Activated CD8-positive, alpha-beta memory T cell treated with anti-CD3 and anti-CD28 coated beads for 4 hours (primary cell): ENCODE measurements at places on chromosomes 6 and 20.
A peak's percentile ranks its signal among the peaks of the same experiment; 100 is the strongest.

DNA sequence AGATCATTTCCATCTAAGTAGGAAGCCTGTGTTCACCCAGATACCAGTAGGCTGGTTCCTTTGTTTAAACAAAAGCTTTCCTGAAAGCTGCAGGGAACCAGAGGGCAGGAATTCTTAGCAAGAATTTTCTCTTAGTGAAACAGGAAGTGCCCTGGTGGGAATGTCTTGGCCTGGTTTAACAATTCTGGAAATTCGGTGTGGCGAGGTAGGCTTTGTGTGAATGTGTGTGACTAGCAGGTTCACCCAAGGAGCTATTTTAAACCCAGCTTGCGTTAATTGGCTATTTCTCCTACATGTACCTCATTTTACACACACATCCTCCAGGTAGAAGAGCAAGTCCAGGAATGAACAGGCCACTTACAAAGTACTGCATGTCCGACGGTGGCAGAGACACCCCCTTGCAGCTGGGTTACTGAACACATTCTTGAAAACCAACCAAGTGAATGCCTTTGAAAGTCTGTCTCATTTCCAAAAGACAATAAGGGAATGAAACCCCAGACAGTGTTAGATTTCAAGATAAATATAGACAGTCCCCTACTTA, 64.6 kb downstream of the GFOD1 start:
- no peak for DNase-seq

DNA sequence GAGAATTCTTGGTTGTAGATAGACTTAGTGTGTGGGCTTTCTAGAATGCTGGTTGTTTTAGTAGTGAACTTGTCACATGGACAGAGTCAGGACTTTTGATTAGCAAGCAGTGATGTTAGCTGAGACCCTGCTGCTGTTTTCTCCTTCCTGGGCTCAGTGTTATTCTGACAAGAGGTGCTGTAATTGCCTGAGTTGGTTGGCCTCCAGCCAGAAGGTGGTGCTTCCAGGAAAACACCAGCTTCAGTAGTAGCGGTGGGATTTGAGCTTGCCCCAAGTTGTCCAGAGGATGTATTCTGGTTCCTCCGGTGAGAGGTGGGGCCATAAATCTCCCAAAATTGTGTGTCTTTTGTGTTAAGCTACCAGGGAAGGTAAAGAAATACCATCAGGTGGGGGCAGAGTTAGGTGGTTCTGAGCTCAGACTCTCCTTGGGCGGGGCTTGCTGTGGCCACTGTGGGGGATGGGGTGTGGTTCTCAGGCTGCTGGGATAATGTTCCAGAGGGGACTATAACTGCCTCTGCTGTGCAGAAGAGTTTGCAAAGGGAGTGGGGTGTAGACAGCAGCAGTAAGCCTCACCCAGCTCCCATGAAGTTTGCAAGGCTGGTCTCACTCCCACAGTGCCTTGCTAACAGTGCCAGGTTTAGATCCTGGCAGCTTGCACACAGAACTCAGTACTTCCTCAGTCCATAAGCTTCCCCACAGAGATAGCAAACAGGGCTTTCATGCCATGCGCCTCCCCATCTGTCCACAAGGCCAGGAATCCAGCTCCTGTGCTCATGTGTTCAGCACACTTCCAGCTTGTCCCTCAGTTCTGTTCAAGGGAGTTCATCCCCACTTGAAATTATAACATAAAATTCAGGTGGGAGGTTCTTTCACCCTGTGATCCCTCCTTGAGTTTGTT, 278.4 kb upstream of the PTCHD4 start:
- DNase-seq, result no peak

DNA sequence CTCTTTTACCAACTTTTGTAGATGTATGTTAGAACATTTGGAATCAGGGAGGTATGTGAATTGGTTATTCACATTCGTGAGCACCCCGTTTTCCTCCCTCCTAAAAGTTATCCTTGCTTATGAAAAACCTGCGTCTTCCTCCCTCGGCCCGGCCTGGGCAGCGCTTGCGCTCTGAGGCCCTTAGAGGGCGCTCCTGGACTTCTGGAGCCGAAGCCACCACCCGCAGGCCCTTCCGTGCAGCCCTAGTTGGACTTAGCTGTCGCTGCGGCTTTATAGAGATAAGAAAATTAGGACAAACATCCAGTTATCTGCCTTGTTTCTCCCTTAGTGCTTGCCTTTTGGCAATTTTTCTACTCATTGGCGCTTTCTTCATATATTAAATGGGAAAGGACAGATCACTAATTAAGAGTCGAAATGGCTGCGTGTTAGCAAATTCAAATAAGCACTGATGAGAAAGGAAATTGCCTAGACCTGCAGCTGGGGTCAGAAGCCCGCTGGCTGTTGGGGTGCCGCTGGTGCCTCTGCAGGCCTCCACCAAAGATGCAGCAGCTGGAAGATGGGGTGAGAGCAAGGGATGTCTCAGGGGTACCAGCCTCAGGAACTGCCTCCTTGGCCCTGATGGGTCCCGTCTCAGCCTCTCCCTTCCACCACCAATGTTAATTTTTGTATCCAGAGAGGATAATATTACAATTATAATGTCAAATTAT, 5.2 kb downstream of the FNDC1 start:
- peak; percentile 17 for DNase-seq

GRCh38 chr20:19018881-19019280, 193.6 kb upstream of the SLC24A3 start:
- DNase-seq, result no peak

GRCh38 chr6:2190661-2191389, 54.6 kb downstream of the GMDS start:
- DNase-seq, result no peak

- no peak for DNase-seq
Measured at GRCh38 chr6:71139249-71139648, 149.4 kb upstream of the OGFRL1 start.

DNA sequence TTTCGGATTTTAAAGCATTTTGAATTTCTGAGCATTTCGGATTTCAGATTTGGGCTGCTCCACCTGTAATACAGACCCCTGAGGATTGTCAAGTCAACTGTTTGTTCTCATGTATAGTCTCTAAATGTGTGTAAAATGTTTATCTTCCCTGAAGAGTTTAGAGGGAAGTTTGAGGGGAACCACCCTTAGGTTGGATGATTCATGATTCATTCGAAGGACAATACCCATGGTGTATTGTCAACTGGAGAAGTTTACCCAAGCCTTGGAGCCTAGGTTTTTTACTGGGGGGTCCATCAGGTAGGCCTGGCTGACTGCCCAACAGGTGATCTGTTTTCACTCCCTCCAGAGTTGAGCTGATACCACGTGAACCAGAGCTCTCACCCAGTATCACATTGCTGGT, 18.9 kb downstream of the GSTA4 start:
- no peak for DNase-seq

DNA sequence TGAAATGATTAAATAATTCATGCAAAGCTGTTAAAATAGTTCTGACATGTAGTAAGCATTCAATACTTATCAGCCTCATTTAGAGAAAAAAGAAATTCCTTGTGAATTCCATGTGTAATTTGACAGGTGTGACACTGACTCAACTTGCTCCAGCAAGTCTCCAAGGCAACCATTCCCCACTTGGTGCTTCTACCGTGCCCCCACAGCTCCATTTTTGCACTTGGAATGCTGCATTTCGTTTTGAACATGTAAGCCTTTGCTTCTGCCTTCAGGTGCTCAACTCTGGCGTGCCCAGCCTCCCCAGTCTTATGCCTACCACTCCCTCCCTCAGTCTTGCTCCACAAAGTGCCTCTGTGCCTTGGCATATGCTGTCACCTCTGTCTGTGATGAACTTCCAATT, 760.6 kb upstream of the CHD6 start:
- no peak for DNase-seq

- no peak for DNase-seq
Measured at GRCh38 chr6:139029470-139030227, 1.1 kb downstream of the ABRACL start.

GRCh38 chr20:64047968-64048401, 1.5 kb downstream of the SOX18 start:
- DNase-seq, result no peak

- DNase-seq, result no peak
Measured at GRCh38 chr20:17936761-17937732, 31.5 kb downstream of the SNX5 start.

GRCh38 chr6:4128748-4129147, 6.6 kb downstream of the ECI2 start:
- DNase-seq, result no peak

DNA sequence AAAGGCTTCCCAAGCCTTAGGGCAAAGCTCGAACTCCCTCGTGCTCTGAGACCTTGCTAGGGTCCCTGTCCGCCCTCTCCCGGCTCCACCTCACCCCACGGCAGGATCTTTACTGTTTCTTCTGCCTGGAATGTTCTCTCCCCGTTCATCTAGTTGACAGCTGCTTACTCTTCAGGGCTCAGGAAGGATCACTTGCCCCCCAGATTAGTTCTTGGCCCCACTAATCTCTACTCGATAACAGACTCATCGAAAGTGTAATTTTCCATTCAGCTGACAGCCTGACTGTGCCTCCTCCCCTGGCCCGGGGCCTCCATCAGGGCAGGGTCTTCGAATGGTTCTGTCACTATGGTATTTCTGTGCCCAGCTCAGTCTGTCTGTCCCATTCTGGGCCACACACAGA, 3.1 kb downstream of the MAP1LC3A start:
- no peak for DNase-seq

- DNase-seq, result no peak
Measured at GRCh38 chr6:12182676-12183075, 107.5 kb upstream of the EDN1 start.

DNA sequence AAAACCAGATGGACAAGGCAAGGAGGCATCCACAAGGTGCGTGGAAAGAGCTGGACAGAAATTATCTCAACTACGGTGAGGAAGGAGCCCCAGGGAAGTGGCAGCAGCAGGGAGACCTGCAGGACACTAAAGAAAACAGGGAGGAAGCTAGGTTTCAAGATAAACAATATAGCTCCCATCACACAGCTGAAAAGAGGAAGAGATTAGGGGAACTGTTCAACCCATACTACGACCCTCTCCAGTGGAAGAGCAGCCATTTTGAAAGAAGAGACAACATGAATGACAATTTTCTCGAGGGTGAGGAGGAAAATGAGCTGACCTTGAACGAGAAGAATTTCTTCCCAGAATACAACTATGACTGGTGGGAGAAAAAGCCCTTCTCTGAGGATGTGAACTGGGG, 26.8 kb downstream of the TRMT6 start:
- no peak for DNase-seq

- DNase-seq, result no peak
Measured at GRCh38 chr6:98433325-98434056, 400.9 kb upstream of the POU3F2 start.

GRCh38 chr6:107692351-107692750, 131.8 kb downstream of the SCML4 start:
- DNase-seq, result no peak

DNA sequence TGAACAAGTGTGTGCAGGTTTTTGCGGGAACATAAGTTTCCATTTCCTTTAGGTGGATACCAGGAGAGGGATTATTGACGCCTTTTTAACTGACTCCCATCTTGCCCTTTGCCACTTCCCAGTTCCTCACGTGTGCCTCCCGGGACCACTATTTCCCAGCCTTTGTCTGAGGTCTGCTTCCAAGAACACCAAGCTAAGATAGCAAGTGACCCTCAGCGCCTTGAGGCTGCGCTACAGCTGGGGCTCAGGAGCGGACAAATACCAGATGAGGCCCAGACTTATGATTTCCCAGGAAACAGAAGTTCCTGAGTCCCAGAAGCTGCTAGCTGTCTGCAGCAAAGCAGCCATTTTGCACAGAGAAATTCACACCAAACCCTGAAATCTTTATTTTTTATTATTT, 216.7 kb downstream of the SYNDIG1 start:
- no peak for DNase-seq
